Fibroblast of the conjunctiva (primary cell): ENCODE measurements at places on chromosomes 4 and X.
A peak's percentile ranks its signal among the peaks of the same experiment; 100 is the strongest.

DNA sequence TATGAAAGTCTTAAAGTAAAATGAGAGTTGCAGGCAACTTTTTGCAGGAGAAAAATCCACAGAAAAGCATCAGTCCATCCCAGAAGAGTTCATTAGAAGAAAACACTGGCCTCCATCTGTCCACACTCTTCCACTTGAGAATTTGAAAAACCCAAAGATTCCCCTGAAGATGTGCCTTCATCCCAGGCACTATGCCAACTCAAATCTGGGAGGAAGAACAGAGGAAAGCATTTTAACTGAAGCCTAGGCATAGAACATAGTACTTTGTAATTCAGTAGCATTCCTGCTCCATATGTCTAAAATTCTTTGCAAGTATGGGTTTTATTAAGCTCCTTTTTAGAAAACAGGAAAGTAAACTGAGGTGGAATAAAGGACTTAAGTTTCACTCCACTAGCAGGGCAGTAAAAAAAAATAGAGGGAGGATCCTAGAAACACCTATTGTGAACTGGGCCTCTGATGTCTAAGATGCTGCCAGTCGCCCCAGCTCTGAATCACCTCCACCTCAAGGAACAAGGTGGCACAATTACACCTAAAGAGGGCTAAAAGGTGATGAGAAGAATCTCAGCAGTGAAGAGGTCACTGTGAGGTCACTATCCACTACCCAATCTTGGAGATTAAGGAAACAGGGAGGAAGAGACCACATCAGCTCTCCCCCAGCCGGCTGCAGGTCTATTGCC lies 141.9 kb upstream of the FAM241A start:
- no peak for DNase-seq

- no peak for DNase-seq
Measured at GRCh38 chr4:98508829-98509598, 149.4 kb downstream of the TSPAN5 start.

GRCh38 chr4:184328022-184328736 lies 110.5 kb upstream of the ENPP6 start:
- DNase-seq: no peak

- no peak for DNase-seq
Measured at GRCh38 chr4:6912441-6912840, 2.8 kb downstream of the TBC1D14 start.

DNA sequence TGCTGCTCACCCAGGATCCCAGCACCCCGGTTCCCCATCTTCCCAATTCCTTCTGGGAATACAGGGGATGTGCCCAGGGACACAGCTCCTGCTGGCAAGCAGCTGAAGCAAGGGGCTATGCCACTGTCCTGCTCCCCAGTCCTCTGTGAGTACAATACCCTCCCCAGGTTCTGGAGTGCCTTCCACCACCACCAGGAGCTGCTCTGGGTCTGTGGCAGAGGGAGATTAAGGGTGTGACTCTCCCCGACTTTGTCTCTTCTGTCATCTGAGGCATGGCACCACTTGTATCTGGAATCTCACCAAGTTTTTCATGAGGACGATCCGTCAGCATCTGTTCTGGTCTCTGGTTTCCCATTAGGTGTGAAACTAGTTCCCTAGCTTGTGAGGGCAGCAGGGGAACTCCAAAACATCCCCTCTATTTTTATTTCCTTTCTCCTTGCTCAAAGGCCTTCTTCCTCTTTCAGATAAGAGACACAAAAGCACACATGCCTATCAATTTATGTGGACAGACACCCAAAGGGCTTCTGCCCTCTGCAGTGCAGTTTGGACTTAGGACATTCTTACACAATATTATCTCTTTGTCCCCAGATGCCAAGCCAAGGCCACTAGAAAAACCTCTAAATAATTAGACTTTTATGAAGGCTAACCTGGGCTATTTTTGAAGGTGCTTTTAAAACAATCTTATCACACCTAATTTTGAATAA lies 26.8 kb downstream of the MGST2 start:
- DNase-seq: no peak

GRCh38 chr4:37452952-37453280 lies 208.4 kb downstream of the NWD2 start:
- peak; percentile 23 for DNase-seq

GRCh38 chr4:153497091-153497531 lies 31.0 kb downstream of the TMEM131L start:
- no peak for DNase-seq

DNA sequence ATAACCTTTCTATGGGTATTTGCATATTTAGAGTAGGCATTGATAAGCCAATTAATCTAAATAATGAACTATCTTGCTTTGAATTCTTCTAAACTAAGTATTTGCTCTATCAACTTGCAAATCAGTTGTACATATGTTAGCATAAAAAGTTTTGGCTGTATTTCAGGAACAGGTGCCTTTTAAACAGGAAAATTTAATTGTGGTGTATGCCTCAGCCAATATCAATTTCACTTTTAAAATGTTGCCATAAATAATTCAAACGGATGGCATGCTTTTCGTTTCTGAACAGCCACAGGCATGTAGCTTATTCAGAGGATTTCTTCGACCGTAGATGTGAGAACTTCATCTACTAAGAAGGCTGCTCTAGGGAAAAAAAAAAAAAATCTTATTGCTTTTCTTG lies 99.9 kb downstream of the DCLK2 start:
- no peak for DNase-seq

DNA sequence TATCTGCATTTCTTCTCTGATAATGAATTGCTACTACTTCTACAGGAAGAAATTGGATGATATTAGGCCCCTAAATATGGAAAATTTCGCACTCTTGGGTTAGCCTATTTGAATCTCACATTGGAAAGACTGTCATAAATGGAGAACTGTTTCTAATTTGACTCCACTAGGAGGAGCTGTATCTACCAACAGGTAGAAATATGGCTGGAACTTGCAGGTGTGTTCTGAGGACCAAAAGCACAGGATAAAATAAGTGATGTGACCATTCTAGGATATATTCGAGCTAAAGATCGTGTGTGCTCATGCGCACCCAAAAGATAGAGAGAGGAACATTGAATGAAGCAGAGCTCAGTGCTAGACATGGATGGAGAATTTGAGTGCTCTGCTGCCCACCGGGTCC lies 4.8 kb upstream of the NKAP start:
- no peak for DNase-seq

DNA sequence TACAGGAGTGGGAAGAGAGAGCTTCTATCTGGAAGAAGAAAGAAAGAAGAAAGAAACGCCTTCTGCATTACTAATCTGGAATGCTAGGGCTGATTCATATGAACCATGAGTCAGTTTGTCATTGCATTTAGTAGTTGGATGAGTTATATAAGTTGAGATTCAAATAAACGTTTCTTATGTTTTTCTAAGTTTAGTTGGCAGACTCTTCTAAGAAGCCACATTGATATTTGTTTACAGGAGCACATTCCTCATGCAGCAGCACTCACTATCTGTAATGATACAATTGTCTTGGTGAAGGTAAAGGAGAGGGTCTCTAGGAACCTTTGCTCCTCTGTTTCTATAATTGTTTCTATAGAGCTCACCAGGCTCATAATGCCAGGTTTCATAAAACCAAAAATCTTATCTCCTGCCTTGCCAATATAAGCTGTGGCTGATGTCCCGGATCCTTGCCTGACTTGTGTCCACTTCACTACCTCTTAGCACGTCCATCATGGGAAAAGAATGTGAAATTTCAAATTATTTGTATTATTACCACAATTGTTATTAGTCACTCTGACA lies 39.5 kb downstream of the HOPX start:
- peak; percentile 79 for DNase-seq

- DNase-seq: no peak
Measured at GRCh38 chr4:121397941-121398601, 17.3 kb upstream of the QRFPR start.

- no peak for DNase-seq
Measured at GRCh38 chr4:110998320-110998719, 375.4 kb upstream of the PITX2 start.

- peak; percentile 38 for DNase-seq
Measured at GRCh38 chr4:120452001-120452400, 385.4 kb upstream of the MAD2L1 start.

DNA sequence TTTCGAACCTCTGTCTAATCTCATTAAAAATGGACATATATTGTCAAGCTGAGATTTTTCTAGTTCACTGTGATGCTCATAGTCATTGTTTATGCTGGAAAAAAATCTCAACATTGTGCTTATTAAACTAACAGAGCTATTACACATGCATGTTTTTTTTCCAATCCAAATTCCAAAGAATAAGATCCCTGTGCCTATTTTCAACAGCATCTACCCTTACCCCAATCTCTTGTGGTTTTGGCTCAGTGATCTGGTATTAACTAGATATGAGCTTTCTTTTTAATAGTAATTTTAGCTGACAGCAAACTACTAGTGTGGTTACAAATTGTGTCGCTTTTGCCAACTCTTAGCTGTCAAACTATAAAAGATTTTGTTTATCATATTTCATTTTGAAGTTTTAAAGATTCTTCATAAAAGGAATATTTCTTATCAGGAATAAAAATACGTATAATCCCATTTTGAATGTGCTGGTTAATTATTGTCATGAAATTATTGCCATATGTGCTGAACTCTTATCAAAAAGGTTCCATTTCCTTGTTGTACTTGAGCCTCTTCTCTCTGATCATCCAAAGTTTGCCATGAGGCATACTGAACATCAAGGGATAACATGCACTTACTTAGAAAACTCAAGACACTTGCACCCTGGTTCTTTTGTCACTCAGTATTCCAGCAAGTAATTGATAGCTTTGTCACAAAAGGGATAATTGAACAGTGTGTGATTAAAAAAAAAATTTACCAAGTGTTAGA lies 241.2 kb downstream of the ARHGAP24 start:
- DNase-seq: peak; percentile 8

- no peak for DNase-seq
Measured at GRCh38 chrX:125436855-125437254, 117.2 kb downstream of the TEX13C start.

DNA sequence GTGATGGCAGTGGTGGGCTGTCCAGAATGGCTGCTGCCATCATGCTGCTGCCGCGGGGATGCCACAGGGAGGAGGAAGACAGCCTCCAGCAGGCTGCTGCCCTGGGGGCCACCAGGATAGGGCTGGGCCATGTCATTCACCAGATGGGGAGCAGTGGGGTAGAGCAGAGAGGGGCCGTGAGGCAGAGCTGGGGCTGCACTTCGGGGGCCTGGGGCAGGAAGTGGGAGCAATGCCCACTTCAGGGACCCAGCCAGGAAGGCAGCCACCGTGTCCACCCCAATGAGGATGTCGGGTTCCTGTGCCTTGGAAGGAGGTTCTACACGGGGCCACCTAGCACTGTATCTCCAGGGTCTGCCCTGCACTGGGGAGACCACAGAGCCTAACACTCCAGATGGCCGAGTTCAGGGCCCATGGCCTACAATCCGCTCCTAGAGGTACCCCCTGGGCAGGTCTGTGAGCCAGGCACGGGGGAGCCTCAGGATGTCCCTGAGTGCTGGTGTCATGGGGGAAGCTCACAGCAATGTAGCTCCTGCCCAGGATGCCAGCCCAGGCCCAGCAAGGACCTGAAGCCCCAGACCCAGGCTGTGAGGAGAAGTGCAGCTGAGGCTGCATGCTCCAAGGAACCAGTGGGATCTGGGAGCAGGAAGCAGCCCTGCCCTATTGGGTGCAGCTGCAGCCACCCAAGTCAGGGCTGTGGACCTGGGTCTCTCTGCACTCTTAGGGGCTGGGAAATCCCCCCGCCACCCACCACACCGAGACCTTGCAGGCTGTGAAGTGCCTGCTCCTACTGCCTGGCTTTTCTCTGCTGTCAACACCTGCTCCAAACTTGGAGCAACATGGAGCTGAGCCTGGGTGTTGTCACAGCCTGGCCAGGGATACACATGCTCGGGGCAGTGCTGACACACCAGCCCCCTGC lies 140.3 kb downstream of the PDHA2 start:
- no peak for DNase-seq

GRCh38 chrX:99142745-99143144 lies 1267.3 kb downstream of the PCDH19 start:
- no peak for DNase-seq

- DNase-seq: no peak
Measured at GRCh38 chr4:22625311-22625710, 67.4 kb upstream of the GBA3 start.

DNA sequence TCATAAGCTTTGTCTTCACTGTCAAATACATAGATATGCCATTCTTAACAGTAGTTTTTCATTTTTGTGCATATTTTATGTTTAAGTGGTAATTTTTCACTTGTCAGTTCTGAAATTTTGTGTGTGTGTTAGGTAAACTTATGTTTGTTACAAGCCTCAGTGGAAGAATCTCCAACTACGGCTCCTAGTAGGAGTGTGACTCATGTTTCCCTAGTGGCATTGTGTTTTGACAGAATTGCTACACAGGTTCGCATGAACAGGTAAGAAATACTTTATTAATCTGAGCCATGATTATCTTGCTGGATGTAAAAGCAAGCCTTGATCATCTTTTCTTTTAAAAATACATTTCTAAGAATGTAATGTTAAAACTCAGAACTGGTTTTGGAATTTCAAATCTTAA lies 94.4 kb downstream of the BLTP1 start:
- DNase-seq: no peak

GRCh38 chr4:80259817-80260216 lies 6.6 kb upstream of the FGF5 start:
- no peak for DNase-seq

DNA sequence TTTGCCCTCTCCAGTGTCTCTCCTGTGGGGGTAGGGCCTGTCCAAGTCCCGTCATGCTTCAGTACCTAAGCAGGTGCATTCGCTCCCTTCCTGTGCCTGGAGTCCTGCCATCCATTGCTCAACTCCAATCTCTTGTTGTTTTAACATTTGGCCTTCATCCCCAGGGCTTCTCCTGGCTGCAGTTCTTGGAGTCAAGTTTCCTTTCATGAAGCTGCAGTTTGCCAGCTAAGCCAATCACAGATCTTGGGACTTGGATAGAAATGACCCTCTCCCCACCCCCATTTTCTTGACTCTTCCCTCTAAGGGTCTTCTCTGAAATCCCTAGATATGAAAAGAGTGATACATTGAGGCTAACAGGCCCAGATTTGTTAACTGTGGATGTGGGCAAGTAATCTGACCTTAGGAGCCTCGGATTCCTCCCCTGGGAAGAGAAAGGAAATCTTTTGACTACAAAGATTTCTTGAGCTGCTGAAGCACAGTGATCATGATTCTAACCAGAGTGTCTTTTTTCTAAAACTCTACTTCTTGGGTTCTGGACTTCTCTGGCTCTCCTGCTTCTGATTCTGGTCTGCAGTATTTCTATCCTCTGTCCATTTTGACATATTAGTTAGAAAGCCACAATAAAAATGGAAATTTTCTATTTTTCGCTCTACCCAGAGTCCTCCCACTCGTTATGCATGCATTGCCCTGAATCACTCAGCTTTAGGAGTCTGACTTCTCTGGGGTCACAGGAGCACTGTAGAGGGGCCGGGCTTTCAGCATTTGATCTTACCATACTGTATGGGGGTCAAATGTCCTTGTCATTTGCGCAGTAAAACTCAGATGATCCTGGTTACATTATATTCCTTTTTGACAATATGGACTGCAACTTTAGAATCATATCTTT lies 61.0 kb downstream of the CHRNA9 start:
- peak; percentile 43 for DNase-seq

DNA sequence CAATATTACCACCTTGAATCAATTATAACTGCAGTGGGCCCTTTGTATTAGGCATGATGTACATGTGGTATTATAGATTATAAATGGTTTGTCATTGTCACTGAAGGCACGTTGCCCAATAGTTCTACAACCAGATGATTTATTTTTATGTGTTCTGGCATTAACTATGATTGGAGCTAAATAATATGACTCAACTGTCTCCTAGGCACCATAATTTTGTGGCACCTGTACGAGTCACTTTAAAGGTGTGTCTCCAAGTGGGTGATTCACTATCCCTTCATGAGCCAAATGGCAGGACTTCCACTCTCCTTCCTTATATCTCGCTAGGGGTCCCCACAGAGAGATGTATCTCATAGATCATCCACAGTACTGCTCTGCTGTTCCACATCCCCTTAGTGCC lies 6.1 kb upstream of the SMPX start:
- no peak for DNase-seq

GRCh38 chr4:6781113-6781512 lies 1.4 kb upstream of the KIAA0232 start:
- no peak for DNase-seq
